ENCODE measurements at places on chromosomes 1 and 21.
A peak's percentile ranks its signal among the peaks of the same experiment; 100 is the strongest.

- no peak for DNase-seq
These were observed 363.9 kb upstream of the PROX1 start for GRCh38 chr1:213623862-213624261.

DNA sequence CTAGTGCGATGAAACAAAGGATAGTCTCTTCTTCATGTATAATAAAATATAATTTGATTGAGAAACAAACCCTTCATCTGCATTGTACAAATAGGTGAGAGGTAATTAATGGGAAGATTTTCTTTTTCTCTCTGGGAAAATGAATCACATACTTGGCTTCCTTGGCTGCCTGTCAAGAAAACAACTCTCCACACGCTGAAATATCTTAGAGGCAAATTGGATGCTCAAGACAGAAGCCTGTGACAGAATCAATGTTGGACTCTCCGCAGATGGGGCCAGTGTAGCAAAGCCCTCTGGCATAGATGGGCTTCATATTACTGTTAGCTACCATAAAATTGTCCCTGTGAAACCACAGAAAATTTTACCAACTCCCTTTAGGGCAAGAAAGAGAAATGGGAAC lies 186.6 kb downstream of the GRIK1 start:
- DNase-seq: no peak

DNA sequence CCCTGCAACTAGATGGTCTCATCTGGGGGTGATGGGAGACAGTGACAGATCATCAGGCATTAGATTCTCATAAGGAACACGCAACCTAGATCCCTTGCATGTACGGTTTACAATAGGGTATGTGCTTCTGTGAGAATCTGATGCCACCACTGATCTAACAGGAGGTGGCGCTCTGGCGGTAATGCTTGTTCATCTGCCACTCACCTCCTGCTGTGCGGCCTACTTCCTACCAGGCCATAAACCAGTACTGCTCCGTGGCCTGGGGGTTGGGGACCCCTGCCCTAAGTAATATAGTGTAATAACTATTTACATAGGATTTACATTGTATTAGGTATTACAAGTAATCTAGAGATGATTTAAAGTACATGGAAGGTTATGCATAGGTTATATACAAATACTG lies 134.9 kb downstream of the CLEC20A start:
- no peak for DNase-seq

- no peak for DNase-seq
These were observed 67.7 kb downstream of the SELENOF start for GRCh38 chr1:86846164-86846647.

DNA sequence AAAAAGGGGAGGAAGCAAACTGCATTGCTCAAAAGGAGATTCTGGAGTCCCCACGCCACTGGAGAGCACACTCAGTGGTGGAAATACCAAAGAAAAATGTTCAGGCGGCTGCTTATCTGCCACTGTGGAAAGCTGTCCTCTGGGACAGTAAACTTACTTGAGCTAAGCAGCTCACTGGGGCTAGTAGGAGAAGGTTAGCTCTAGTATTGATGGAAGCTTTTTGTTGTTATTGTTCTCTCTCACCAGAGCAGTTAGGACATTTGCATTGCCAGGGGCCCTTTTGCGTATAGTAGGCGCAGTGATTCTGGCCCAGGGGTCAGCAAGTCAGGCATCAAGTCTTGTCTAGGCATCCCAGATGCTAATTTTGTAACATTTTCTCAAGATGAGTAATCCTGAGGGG lies 15.6 kb downstream of the BACE2 start:
- DNase-seq: no peak

DNA sequence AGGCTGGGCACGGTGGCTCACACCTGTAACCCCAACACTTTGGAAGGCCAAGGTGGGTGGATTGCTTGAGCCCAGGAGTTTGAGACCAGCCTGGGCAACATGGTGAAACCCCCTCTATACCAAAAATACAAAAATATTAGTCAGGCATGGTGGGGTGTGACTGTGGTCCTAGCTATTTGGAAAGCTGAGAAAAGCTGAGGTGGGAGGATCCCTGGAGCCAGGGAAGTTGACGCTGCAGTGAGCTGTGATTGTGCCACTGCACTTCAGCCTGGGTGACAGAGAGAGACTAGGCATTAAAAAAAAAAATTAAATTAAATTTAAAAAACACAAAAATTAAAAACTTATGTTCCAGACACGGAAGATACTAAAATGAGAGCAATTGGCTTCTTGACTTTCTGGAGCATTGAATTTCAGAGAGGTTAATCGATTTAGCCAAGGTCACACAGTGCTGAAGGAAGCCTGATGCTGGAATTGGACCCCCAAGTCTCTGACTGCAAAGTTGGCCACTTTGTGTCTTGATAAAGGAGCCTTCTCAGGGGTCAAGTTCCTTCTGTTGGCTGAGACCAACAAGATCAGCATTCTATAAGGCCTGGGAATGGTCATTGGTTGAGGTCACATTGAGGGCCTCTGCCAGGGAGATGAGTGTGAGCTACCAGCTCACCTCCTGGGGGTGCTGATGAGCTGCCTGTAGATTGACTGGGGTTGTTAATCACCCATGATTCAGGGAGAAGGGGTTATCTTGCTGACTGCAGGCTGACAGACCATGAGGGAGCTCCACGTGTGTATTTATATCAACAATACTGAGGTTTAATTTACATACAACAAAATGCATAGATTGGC lies 54.3 kb downstream of the RPS6KA1 start:
- DNase-seq: peak; percentile 20

- no peak for DNase-seq
These were observed 7.4 kb upstream of the S100A10 start for GRCh38 chr1:152000964-152001630.

DNA sequence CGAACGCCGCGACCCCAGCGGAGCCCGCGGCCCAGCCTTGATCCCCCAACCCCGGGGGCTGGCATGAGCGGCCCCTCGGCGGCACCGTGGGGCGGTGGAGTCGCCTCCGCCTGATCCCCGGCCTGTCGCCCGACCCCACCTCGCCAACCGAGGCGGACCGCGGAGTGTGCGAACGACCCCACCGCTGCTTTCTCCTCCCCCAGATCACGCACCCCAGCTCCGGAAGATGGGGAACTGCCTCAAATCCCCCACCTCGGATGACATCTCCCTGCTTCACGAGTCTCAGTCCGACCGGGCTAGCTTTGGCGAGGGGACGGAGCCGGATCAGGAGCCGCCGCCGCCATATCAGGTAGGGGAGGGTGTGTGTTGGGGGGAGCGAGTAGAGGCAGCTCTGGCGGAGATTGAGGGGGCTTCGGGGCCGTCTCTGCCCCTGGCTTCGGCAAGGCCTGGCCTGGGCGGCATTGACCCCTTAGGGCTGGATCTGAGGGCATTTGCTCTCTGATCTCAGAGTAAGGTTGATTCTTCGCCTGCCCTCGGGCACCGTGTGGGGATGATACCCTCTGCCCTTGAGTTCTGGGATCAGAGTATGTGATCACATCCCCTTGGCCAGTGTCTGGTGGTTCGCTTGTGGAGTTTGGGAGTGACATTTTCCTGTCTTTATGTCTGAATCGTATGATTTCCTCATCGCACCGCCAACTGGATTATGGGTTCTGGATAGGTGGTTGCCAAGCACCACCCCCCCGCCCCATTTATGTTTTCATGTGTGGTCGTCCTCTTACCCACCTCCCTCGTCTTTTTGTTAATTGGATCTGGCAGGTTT lies 668 bp downstream of the RNF11 start:
- peak; percentile 57 for DNase-seq

DNA sequence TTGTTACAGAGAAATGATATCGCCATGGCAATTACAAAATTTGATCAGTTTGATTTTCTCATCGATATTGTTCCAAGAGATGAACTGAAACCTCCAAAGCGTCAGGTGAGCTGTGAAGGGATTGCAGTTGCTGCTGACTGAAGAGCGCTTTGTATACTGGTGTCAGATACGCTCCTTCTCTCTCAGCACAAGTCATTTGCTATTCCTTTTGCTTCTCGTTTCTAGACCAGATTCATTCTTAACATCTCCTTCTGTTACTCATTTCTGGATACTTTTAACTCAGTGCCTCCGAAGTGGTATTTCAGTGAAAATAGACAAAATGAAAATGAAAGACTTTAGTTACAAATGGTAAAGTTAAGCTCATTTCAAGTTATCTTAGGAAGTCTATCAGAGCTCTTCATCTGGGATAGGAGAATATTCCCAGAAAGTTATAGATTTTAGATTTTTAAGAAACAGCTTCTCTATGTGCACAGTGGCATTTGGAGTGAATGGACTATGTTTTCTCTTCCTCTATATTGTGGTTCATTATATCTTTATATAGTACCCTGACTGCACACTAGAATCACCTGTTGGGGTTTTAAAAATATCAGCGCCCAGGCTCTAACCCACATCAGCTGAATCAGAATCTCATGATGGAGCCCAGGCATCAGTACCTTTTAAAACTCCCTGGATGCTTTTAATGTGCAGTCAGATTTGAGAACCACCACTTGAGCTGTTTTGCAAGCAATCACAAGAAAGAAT lies 30.3 kb upstream of the KCNQ4 start:
- no peak for DNase-seq

GRCh38 chr1:66182551-66183178 lies 351.3 kb upstream of the SGIP1 start:
- peak; percentile 45 for DNase-seq

DNA sequence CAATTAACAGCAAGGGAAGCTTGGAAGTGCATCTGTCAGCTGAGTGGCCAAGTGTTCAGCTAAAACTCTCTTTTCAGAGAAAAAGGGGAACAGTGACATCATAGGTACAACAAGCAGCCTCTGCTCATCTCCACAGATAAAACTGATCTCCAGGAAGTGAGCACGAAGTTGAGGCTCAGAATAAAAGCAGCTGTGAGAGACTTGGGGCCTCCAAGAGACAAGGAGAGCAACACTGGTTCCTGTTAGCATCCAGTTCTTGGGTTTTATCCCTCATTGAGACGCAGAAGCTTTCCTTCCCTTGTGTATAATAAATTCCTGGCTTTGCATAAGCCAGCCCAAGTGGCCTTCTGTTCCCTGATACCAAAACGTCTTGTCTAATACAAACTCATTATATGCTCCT lies 20.0 kb upstream of the CNN3 start:
- DNase-seq: no peak

DNA sequence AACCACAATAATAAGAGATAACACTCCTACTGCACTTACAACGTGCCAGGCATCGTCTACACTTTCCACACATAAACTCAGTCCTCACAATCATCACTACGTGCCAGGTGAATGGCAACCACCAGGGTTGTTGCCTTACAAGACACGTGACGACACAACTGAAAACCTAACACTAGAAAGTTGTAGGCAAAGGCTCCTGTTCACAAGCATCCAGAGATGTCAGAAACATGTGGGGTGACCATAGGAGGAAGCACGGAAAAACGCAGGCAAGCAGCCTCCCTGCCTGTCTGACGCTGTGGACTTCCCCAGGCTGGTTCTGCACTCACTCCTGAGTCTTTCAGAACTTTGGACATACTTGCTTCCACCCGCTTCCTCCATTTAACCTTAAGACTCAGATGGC lies 7.0 kb downstream of the CAPZB start:
- no peak for DNase-seq

- no peak for DNase-seq
These were observed 31.4 kb downstream of the CLSTN1 start for GRCh38 chr1:9792156-9793042.

GRCh38 chr1:205356440-205357139 lies at the start of gene KLHDC8A:
Gene KLHDC8A (minus strand): TSS chr1:205356922. CDS start chr1:205343604, 13,318 bp downstream.
- no peak for DNase-seq

GRCh38 chr1:236568285-236568894 lies 35.9 kb downstream of the HEATR1 start:
- no peak for DNase-seq

GRCh38 chr1:117037802-117038201 lies 22.3 kb upstream of the TTF2 start:
- DNase-seq: no peak

DNA sequence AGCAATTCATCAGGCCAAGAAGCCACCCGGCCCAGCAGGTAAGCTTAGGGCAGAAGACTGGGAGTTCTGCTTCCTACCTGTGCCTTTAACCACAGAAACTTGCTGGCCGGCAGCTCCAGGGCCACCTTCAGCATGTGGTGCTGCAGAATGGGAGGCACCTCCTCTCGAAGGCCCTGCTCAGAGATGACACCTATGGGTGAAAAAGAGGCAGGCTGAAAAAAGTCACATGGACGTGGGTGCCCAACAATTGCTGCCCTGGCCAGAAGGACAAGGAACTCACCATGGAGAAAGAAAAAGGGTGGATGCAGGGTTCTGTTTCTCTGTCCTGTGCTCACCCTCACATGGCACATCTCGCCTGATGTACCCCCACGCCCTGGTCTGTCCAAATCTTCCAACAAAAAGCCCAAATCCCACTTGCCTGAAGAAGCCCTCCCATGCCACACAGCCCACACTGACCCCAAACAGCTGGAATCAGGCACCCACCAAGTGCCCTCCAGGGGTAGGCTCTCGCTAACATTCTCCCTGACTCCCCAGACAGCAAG lies 33.0 kb downstream of the URB1 start:
- no peak for DNase-seq

- no peak for DNase-seq
These were observed 17.1 kb downstream of the ADORA1 start for GRCh38 chr1:203144661-203145060.

- no peak for DNase-seq
These were observed 118.7 kb downstream of the IER5 start for GRCh38 chr1:181206979-181207790.

DNA sequence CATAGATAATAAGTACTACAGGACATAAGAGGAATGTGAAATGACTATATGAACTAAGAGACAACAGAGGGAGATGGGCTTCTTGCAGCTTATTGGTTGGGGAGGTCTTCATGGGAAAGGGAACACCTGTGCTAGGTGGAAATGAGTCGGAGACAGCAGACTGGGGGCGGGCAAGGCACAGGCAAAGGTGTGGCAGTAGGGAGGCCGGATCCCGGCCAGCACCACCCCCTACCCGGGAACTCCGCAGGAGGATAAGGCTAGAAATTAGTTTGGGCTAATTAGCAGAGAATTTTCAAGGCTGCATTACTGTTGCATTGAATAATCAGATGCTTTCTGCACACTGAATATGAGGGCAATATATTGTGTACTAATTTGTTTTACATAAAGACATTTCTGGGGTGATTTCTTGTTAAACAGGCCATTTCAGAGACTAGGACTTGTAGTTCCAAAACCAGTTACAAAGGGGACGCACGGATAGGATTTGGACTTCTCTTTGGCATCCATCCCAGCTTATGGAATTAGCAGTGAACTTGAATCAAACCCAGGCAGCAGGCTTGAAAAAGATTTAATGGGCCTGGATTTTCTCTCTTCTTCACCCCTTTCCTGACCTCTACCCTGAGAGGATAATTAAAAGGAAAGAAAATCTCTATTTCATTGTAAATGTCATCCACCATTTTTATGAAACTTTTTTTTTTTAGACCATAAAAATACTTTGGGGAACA lies 2.2 kb upstream of the HUNK start:
- DNase-seq: no peak

DNA sequence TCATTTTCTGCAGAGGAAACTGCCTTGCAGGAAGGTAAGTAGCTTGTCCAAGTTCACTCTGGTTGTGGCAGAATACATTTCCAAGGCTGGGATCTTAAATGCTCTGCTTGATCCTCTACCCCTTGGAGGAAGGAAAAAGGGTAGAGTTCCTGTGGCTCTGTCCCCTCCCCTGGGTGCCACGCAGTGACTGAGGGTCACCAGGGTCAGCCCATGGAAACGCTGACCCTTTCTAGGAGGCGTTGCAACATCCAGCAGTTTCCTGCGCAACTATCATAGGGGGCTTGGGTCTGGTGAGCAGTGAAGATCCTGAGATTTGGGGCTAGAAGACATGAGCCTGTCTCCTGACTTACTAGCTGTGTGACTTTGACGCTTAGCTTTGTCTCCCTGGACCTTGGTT lies 29.4 kb upstream of the EPS8L3 start:
- no peak for DNase-seq

GRCh38 chr1:42175314-42176054 lies 10.9 kb upstream of the GUCA2A start:
- no peak for DNase-seq
